ENCODE measurements at places on chromosomes 3 and 15.

DNA sequence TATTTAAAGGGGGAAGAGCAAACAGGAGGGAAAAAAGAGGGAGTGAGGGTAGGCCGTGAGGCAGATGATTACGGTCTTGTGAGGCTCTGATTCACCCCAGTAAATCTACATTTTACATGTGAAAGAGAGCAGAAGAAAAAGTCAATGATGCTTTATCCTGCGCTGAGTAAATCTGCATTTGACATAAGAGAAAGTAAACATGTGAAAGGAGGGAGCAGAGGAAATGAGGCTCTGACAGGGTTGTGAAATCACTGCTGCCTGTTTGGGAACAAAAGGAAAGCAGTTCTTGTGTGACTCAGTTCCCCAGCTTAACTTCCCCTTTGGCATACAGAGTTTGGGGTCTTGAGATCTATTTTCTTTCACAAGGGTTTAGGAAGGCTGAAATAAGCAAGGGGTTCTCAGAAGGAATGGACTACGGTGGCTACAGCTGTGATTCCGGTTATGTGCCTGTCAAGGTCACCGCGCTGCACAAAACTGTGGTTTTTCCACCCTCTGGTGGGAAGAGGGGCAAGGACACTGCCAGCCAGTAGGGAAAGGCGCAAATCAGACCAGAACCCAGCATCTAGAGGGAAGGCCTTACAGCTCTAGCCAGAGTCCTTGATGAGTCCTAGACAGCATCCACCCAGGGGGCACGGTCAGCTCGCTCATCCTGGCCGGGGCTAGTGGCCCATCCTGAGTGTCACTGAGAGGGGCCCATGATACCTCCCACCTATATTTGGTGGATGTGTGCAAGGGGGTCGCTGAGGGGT lies 18.9 kb upstream of the HCN4 start:
- DNase-seq: no peak

GRCh38 chr3:192980632-192981031 lies 63.0 kb upstream of the MB21D2 start:
- no peak for DNase-seq

- DNase-seq: no peak
Measured at GRCh38 chr15:57290187-57290586, 86.1 kb upstream of the CGNL1 start.

DNA sequence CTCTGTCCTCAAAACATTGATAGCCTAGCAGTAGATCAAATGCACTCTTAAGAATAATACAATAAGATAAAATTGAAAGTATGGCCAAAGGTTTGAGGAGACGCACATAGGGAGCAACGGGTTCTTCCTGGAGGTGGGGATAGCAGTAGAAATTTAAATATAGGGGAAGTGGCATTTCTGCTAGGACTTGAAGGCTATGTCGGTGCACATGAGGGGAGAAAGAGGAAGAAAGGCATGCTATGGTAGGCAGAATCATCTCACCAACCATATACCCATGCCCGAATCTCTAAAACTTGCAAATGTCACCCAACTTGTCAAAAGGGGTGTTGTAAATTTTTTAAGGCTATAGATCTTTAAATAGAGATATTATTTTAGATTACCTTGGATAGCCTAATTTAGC lies 735.1 kb upstream of the LMCD1 start:
- no peak for DNase-seq

- DNase-seq: no peak
Measured at GRCh38 chr15:81282911-81283310, 41.0 kb downstream of the STARD5 start.

DNA sequence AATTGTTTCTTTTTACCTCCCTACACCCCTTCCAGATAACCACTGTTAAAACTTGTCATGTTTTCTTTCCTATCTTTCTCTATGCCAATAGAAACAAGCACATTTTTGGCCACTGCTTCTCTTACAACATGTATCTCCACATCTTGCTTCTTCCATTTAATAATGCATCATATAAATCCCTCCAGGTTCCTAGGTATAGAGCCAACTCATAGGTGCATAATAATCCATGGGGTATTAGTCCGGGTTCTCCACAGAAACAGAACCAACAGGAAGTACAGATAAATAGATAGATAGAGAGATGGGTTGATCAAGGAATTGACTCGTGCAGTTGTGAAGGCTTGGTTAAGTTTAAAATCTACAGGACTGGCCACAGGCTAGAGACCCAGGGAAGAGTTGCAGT lies 41.5 kb upstream of the PSMD6 start:
- no peak for DNase-seq

- DNase-seq: no peak
Measured at GRCh38 chr3:153355559-153355958, 193.5 kb downstream of the RAP2B start.

GRCh38 chr3:144362126-144362525 lies 390.5 kb downstream of the DIPK2A start:
- DNase-seq: no peak

- DNase-seq: no peak
Measured at GRCh38 chr3:159645874-159646273, 342.8 kb upstream of the IL12A start.

DNA sequence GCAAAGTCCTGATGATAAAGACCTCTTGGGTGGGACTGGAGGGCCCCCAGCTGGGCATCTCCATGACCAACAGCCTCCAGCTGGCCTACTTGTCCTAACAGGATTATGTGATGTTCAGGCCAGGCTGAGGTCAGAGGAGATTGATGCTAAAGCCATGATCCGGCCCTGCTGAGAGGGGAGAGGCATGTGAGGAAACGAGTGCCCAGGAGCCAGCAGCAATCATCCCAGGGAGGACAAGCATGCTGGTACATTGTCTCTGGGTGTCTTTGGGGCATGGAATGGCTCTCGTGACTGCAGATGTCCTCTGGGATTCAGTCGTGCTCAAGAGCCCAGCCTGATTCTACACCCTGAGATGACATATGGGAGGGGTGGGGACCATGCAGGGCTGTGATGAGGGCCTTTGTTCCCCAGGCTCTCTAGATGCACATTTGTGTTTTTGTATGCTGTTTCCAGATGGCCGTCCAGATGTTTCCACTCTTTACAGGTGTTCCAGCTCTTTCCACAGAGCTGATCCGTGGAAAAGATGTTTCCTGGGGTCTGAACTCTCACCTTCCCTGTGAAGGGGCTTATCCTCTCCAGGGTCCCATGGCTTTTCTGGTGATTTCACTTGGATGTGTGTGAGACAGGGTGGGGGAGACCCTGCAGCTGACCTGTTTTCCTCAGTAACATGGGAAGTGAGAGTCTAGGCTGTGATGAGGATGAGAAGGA lies 20.2 kb downstream of the SLC24A1 start:
- no peak for DNase-seq
